NCI-H1436 treated with DMSO at 0.1 percent for 48 hours (cell line): ENCODE measurements at places on chromosomes 6 and 20.

GRCh38 chr6:4640139-4640538, 136.1 kb upstream of the CDYL start:
- DNase-seq: no peak

- DNase-seq: no peak
Measured at GRCh38 chr6:158782432-158783166, 36.6 kb downstream of the EZR start.

DNA sequence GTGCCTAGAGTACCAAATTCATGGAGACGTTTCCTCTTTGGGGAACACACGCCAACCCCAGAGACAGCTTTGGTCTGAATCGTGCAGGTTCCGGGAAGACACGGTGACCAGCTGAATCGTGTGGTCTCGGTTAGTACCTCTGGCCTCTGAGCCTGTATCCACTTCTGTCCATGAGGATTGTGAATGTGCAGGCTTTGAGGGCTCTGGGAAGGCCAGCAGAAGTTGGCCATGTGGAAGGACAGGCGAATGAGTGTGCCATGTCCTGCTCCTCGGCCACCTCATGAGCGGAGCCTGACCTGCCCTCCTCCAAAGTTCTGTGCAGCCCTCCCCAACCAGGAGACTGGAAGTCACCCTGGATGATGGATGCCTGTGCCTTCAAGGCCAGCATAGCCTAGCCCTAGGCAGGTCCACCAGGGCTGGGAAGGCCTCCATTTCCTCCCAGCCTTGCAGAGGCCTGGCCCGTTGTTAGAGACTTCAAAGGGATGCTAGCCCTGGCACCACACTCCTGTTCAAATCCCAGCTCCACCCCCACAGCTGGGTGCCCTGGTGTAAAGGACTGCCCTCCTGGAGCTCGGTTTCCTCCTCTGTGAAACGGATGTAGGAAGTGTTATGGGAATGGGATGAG, 1.7 kb upstream of the TMEM74B start:
- DNase-seq: no peak

- no peak for DNase-seq
Measured at GRCh38 chr20:19121463-19121862, 91.0 kb upstream of the SLC24A3 start.

DNA sequence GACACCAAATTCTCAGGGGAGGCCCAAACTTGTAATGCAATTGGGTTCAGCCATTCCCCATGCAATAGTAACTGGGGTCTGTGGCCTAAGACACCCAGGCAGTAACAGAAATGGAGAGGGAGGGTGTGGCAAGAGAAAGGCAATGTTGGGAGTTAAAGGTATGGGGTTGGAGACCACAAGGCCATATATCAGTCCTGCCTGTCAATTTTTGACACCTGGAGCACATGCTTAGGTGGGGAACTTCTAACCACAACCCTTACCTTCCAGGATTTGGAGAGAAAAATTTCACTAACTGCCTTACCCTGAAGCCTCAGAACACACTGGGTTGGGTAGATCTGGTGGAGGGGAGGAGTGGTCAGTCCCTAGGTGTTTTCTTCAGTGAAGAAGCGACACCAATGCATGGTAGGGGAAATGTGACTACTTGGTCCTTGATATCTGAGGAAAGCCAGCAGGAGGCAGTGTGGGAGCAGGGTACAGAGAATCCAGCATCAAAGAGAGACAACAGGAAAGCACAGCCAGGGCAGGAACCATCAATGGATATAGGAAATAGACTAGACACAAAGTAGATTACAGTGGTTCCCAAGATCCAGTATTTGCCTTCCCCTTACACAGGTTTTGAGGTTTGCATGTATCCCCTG, 6.8 kb upstream of the USP49 start:
- no peak for DNase-seq

- DNase-seq: no peak
Measured at GRCh38 chr20:62117658-62118057, 4.6 kb upstream of the LSM14B start.

GRCh38 chr20:14344746-14345145, 7.3 kb upstream of the FLRT3 start:
- no peak for DNase-seq

DNA sequence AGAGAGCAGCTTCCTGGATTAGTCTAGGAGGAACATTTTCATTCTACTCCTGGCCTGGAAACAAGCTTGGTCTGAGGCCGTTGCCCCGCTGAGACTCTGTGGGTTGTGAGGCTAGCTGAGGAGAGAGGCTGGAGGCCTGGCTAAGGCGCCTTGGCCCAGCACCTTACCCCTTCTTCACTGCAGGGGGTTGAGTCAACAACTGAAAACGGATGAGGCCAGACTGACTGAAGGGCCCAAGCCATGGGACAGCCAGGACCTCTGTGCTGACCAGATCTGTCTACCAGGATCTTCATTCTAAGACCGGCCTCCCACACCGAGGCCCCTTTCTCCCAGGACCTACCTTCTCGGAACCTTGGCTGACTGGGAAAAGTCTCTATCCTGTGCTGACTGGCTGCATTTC, 3.5 kb upstream of the AVP start:
- no peak for DNase-seq

DNA sequence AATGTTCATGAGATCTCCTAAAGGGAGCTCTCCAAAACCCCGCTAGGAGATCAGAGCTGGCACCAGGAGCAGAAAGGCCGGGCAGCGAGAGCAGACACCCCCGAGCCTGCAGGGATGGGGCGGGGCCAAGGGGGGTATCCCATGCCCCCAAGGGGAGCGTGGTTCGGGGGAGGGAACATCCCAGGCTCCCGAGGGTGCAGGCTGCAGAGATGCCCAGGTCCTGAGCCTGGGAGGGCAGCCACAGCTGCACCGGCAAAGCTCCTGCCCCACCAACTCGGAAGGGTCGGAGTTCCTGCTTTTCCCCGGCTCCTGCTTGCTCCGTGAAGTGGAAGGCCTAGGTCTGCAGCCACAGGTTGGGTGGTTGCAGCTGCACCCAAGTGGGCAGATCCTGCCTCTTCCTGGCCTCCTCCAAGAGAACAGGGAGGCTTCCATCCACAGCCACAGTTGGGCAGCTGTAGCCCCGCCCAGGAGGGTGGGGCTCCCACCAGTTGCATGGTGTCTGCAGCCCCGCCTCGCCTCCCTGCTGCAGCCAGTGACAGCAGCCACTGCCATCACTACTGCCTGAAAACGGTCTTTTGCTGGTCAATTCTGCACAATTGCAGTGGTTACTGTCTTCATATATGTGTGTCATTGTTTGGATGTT, 13.4 kb upstream of the GMNN start:
- no peak for DNase-seq

- DNase-seq: no peak
Measured at GRCh38 chr6:24807584-24807983, 8.9 kb upstream of the ARMH2 start.

- DNase-seq: no peak
Measured at GRCh38 chr6:133863228-133863627, 25.7 kb upstream of the TCF21 start.

- DNase-seq: no peak
Measured at GRCh38 chr6:93266116-93266817, 153.1 kb downstream of the EPHA7 start.

GRCh38 chr6:143564484-143565017, 53.0 kb upstream of the FUCA2 start:
- no peak for DNase-seq

DNA sequence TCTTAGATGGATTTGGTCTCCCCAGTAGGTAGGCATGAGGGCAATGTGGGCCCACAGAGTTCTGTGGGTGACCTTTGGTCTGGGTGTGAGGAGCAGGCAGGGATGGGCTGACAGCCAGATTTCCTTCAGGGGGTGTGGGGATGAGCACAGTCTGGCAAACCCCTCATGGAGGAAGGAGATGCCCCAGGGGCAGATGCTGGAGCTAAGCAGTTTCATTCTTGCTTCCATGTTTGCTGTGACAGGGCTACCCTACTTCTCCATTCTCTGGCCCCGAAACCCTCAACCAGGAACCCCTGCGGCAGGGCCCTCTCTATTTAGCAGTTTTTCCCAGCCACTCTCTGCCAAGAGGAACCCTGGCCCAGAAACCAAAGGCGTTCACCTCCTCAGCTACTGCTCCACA, 40.4 kb downstream of the GCLC start:
- no peak for DNase-seq

- DNase-seq: no peak
Measured at GRCh38 chr6:152450519-152450918, 186.6 kb downstream of the SYNE1 start.

DNA sequence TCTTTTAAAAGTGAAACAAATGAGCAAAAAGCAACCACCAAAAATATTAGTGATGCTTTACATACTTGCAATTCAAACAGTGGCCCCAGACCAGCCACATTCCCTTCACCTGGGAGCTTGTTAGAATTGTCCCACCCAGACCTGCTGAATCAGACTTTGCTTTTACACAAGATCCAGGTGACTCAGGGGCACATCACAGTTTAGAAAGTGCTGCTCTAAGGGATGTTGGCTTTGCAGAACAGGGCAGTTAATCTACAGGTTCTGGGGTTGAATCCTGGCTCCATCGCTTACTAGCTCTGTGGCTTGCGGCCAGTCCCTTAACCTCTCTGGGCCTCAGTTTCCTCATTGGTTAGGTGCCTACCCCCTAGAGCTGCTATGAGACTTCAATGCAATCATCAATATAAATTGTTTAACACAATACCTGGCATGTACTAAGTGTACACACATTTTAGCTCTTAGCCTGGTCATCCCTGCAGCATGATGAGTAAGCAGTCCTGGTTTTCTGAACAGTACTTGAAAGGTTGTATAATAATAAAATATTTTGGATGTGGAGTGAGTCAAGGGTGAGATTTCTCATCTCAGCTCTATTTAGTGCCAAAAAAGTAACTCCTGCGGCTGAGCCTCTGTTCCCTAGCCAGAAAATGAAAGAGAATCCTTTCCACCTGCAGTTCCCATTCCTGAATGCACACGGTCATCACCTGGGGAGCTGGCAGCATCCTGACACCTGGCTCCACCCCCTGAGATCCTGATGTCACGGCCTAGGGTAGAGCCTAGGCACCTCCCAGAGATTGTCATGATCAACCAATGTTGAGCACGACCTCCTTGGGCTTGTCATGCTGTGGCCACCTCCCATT, 162.7 kb downstream of the ANKRD60 start:
- no peak for DNase-seq

DNA sequence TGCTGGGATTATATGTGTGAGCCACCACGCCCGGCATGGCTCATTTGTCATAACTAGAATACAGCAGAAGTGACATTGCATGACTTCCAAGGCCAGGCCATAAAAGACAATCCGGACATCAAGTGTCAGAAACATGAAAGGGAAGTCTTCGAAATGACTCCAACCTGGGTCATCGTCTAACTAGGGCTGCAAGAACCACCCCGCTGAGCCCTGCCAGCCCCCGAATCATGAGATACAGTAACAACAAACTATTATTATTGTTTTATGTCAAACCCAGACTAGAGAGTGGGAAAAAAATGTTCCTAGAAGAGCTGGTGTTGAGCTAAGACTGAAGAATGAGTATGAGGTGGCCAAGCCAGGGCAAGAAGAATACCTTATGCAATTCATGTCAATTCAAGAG, 59.6 kb downstream of the ZNF217 start:
- DNase-seq: no peak

DNA sequence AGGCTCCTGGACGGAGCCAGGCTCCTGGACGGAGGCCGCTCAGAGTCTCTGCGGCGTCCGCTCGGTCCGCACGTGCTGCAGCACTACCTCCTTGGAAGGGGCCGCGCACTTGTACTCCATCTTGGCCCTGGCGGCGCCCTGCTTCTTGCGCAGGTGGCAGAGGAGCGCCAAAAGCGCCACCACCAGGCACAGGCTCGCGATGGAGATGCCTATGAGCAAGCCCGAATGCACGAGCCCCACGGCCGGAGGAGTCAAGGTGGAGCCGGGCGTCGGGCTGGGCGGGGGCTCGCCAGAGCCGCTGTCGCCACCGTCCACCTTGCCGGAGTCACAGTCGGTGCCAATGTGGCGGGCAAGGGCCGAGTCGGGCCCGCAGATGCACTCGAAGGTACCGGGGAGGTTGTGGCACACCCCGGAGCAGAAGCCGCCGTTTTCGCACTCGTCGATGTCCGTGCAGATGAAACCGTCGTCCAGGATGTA, 1.7 kb downstream of the THBD start:
- DNase-seq: no peak

DNA sequence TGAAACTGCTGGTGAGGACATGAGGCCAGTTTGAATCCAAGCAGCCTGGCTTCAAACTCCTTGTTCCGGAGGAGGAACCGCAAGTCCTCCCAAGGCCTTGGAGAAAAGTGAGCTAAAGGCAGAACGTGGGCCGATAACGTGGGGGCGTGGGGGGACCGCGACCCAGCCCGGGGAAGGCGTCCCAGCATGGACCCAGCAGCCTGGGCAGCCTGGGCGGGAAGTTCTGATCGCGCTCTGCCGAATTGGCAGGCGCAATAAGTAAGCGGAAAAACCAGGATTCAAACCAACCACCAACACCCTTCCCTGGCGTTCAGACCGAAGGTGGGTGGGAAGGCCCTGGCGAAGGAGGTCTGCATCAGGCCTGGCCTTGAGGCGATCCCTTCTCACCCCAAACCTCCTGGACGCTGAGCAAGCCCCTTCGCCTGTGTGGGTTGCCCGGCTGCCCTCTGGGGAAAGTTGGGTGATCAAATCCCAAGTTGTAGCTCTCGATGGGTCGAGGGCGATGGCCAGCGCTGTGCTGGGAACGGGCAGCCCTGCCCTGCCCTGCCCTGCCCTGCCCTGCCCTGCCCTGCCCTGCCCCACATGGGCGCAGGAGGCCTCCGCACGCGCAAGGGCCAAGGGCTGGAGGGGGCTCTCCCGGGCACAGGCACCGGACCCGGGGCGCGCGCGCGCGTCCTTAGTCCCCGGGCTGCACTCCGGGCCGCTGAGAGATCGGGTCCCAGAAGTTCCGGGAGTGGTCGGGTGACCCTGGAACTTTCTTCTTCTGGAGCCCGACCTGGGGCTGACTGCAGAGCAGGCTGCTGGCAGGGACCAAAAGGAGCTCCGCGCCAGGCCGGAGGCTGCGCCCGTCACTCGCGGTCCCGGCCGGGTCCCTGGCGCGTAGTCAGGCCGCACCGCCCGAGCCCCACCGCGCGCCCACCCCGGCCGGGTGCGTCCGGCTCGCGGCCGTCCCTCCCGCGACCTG, 637 bp upstream of the SLC22A3 start:
- DNase-seq: no peak

GRCh38 chr6:104789770-104790190, 69.9 kb downstream of the HACE1 start:
- DNase-seq: no peak

DNA sequence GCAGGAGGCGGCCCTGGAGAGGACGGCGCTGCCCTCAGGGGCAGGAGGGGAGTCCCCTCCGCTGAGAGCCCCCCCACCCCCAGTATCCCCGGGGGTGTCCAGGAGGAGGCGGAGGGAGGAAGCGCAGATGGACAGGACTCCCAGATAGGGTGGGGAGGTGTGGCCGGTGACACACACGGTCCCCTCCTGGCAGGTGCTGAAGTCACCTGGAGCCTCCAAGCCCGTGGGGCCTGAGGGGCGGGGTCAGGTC, 1.4 kb downstream of the STMN3 start:
- no peak for DNase-seq

- no peak for DNase-seq
Measured at GRCh38 chr20:48406498-48406897, 421.3 kb downstream of the PREX1 start.

GRCh38 chr20:54132612-54133433, 41.0 kb downstream of the CYP24A1 start:
- DNase-seq: no peak
